Osteoblast (primary cell): ENCODE measurements at places on chromosomes 2 and 18. TPM values are rescaled to one million over a fixed set of nuclear protein-coding genes. Genes with fewer than 3 reads are reported as not detected.

ZNF2 gene
- 10.9 TPM in 2 replicates for total RNA-seq

RGPD4 gene
- total RNA-seq: under 0.01 TPM in 1 of 2 replicates, not detected in the other

HOXD12 gene
- not detected in 2 replicates for total RNA-seq

SLC1A4 gene
- total RNA-seq: 47.7 and 49.2 TPM in 2 replicates

FOXD4L1 gene
- total RNA-seq: under 0.01 and 0.29 TPM in 2 replicates

GRCh38 chr18:53556450-53556849 lies 668.0 kb downstream of the MBD2 start:
- DNase-seq: no peak

DNA sequence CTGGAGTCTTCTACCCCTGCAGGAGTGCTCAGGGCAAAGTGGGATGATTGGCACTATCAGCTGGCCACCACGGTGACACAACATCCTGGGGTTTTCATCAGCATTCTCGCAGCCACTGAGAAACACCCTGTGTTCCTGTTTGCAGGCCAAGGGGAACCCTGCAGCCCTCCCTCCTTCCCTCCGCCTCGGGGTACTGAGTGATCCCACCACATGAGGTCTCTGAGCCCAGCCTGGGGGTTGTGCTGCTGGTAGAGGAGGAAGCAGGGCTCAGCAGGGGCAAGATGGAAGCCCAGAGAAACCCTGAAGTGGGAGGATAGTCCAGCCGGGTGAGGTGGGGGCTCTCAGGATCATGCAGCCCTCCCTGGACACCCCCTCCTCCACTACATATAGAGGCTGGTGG lies at the start of gene OXER1:
Gene OXER1, minus strand, starts transcription at position 40 of the 400 bp plus-strand sequence. CDS start 73 bp downstream, outside the sequence.
- DNase-seq: no peak

DNA sequence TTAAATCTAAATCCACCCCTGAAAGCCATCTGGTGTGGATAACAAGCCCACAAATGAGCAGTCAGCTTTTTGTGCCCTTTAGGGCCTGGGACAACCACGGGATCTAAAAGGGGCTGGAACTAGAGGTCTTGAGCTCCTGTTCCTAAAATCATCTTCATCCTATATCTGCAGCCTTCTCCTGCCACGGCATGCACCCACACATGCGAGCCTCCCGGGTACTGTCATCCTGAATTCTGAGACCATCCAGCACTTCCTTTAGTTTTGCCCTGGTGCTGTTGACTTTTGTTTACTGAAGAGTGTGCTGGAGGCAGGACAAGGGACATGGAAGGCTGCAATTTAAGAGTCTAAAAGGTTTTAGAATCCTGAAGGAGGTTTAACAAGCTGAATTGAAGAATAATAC lies 183.2 kb downstream of the FAM210A start:
- no peak for DNase-seq

GRCh38 chr2:24421668-24422067 lies 61.3 kb upstream of the ITSN2 start:
- DNase-seq: no peak

DNA sequence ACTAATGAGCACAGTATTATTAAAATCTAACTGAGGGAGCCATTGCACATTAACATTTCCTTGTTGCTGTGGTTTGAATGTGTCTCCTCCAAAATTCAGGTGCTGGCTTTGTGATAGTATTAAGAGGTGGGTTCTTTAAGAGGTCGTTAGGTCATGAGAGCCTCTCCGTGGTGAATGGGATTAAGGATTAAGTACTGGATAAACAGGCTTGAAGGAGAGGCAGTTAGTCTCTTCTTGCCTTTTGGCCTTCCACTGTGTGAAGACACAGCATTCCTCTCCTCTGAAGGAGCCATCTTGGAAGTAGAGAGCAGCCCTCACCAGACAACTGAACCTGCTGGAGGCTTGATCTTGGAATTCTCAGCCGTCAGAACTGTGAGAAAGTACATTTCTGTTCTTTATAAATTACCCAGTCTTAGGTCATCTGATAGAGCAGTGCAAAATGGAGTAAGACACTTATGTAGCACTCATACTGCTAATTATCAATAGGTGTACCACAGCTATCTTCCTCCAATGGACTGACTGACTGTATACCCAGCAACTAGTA lies 182.7 kb downstream of the MYO3B start:
- no peak for DNase-seq

DNA sequence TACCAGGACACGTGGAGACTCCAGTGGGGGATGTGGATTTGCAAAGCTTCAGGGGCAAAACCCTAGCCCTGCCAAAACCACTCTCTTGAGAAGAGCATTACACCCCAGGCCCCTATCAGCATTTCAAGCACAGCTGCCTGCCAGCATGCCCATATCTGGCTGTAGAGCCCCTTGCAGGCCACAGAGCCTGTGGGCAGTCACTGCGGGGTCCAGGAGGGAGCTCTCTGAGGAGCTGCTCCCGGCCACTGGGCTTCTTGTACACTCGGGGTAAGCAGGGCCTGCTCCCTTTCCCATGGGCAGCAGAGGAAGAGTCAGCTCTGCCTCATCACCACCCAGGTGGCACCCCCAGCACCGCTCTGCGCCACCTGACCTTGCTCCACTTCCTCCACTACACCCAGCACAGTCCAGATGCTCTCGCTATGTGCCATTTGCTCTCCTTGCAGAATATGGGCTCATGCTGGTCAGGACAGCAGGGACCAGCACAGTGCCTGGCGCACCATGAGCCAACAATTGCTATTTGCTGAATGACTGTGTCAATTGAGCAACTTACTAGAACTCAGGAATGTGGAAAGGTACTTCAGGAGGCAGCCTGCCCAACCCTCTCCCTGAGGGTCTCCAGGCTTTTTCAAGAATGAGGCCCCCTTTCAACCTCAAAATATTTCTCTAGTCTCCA lies 7.4 kb downstream of the CHST10 start:
- no peak for DNase-seq

GRCh38 chr2:105732955-105733607 lies 11.6 kb upstream of the NCK2 start:
- no peak for DNase-seq

DNA sequence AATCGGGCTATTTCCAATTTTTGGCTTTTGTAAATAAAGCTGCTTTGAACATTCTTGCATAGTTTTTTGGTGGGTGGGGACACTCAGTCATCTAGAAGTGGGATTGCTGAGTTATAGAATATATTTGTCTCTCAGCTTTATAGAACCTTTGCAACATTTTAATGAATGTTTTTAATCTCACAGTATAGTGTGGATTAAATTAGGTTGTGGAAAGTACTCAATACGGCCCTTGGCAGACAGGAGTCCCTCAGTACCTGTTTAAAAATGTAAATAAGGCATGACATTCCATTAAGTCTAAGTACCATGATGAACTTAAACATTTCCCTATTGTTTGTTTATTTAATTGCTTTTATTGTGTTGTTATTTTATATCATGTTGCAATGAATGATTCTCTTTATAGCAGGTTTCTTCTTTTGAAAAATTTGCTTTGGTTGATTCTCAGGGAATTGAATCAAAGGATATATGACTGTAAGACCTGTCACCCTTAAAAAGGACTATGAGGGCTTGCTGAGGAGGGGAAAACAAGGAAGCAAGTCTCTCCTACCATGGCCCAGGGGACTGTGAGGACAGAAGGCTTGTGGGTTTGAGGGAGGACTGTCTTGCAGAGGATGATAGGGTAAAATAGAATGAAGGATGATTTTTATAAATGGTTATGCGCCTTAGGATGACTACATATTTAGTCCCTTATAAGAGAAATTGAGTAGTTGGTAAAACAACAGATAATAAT lies 165.1 kb downstream of the RPIA start:
- DNase-seq: no peak

- DNase-seq: peak; percentile 96
Observed at GRCh38 chr2:176130147-176130956, 847 bp downstream of the HOXD8 start.

- peak; percentile 30 for DNase-seq
Observed at GRCh38 chr2:10054424-10054823, 11.1 kb downstream of the KLF11 start.

- no peak for DNase-seq
Observed at GRCh38 chr2:203691149-203691548, 15.3 kb upstream of the CD28 start.

DNA sequence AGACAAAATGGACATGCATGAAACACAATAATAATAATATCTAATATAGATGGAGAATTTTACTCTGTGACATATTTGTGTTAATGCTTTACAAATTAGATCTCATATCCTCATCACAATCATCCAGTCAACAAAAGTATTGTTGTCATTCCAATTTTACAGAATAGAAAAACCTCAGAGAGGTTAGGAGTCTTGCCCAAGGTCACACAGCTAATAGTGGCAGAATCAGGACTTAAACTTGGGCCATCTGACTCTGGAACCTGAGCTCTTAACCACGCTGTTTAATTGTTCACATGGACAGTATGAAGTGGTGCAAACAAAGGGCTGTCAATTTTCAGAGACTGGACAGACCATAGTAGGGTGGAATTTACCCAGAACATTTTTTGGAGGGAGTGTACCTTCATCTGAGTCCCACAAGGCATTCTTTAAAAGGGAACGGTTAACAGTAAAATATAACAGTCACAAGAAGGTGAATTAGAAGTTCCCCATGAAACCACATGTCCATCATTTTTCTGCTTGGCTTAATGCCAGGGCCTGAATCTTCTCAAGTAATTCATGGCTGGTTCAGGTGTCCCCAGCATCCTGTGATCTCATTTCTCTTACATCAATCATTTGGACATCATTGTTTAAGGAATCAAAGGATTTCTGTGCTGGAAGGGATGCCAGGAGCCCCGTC lies 35.4 kb upstream of the CCDC93 start:
- no peak for DNase-seq

DNA sequence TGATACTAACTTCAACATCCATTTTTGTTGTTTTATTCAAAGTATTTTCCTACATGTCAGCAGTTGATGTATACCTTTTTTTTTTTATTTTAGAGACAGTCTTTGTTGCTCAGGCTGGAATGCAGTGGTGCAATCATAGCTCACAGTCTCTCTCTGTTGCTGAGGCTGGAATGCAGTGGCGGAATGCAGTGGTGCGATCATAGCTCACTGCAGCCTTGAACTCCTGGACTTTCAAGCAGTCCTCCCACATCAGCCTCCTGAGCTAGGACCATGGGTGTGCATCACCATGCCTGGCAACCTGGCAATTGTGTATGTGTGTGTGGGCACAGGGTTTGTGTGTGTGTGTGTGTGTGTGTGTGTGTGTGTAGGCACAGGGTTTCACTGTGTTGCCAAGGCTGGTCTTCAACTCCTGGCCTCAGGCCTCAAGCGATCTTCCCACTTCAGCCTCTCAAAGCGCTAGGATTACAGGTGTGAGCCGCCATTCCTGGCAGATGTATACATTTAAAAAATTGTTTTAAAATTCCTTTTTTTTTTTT lies 24.8 kb downstream of the SANBR start:
- DNase-seq: no peak

DNA sequence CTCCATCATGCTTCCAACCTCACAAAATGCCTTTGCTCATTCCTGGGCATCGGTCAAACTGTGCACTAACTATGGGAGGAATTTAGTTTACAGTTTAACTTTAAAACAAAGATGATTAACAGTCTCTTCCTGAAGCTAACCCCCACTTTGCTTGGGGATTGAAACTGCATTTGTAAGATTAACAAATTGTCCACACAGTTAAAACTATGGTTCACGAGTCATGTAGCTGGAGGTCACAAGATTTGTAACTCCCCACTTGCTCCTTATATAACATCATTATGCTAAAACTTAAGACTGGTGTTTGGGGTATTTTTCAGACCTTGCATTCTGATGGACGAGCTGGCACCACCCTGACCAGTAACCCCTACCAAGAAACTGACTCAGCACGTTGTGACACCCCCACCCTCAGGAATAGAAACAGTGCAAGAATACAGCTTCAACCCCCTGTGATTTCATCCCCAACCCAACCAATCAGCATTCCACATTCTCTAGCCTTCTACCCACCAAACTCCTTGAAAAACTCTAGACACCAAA lies 252.3 kb downstream of the MBD5 start:
- peak; percentile 1 for DNase-seq

DNA sequence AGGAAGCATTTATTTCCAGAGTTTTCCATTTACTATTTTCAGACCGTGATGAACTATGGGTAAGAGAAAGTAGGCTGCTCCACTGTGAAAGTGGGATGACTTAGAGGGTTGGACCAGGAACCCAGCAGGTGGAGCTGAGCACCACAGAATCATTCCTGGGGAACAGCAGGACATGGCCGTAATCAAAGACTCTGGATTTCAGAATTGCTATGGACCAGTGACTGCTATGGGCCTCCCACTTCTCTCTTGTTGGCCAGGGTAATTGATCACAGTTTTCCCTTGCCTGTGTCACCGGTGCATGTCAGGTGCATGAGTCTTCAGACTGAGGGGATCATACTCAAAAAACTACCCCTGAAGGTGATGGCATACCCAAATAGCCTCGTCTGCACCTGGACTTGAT lies 90.6 kb upstream of the GPC1 start:
- DNase-seq: peak; percentile 56

DNA sequence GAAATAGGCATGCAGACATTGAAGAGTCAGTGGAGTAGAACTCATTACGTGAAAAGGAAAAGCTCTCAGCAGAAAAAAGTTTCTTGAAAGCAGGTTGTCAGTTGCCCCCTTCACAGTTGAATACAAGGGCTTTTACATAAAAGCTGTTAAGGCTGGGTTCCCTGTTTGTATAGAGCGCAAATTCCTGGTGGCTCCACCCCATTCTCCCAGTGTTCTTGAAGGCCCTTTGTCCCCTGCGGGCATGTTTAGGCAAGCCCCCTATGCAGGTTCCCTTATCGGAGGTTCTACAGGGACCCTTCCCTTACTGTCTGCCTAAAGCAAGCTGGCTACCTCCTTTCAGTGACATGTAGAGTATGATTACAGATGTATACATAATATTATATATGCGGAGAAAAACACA lies 497.2 kb upstream of the SYT4 start:
- DNase-seq: no peak
